ENCODE measurements at places on chromosomes 11 and 22. TPM values are rescaled to one million over a fixed set of nuclear protein-coding genes. Genes with fewer than 3 reads are reported as not detected.

CHADL gene
- total RNA-seq = 1.3 TPM

RIMBP3C gene
- total RNA-seq = 0.13 TPM

DGAT2 gene
- total RNA-seq = 1.3 TPM

F2 gene
- total RNA-seq = not detected

SPON1 gene
- under 0.01 TPM for total RNA-seq

B4GAT1 gene
- 18.7 TPM for total RNA-seq

KCNC1 gene
- total RNA-seq = not detected

C11orf71 gene
- total RNA-seq = 4.3 TPM

ISX gene
- not detected for total RNA-seq

MS4A6E gene
- not detected for total RNA-seq

RAB36 gene
- total RNA-seq = 0.77 TPM

OR10G8 gene
- not detected for total RNA-seq

CTSW gene
- 0.13 TPM for total RNA-seq

ESAM gene
- 20.1 TPM for total RNA-seq

OR56A1 gene
- not detected for total RNA-seq

MYEOV gene
- total RNA-seq = 0.39 TPM

RASD2 gene
- not detected for total RNA-seq

SYTL2 gene
- total RNA-seq = 0.25 TPM

GRIA4 gene
- not detected for total RNA-seq

CASP12 gene
- 7.0 TPM for total RNA-seq

CATSPER1 gene
- total RNA-seq = not detected

CRYBA4 gene
- 0.13 TPM for total RNA-seq

C11orf86 gene
- not detected for total RNA-seq

TREH gene
- total RNA-seq = not detected

CNGA4 gene
- not detected for total RNA-seq

OR8G5 gene
- not detected for total RNA-seq

SORL1 gene
- total RNA-seq = under 0.01 TPM
